SK-N-MC (cell line): ENCODE measurements at places on chromosomes 1 and 21.

GRCh38 chr1:204530932-204531331 is 14.7 kb downstream of the MDM4 start:
- DNase-seq = no peak

GRCh38 chr1:224631462-224632115 is 15.5 kb downstream of the CNIH3 start:
- no peak for DNase-seq

DNA sequence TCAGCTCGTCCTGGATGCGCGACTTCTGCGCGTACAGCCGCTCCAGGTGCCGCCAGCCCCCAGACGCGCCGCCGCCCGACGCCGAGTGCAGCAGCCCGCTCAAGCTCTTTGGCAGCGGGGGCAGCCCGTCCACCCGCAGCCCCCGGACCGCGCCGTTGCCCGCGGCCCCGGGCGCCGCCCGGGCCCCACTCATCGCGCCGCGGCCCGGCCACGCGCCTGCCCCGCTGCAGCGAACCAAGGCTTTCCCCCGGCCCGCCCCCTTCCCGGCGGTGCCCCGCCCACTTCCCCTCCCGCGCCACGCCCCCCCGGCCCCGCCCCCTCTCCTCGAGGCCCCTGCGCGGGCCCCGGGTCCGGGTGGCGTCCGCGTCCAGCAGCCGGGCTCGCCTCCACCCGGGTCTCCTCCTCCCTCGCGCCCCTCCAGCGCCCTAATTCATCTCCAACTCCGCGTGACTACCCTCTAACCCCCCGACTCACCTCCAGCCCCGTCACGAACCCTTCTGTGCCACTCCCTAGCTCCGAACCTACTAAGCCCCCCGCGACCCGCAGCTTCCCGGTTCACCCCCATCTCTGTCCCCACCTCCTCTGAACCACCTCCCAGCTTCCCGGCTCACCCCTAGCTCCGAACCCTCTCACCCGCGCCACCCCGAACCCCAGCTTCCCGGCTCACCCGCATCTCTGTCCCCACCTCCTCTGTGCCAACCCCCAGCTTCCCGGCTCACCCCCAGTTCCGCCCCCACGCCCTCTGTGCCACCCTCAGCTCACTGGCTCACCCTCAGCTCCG is at the start of gene FAM89A:
FAM89A (minus strand) TSS at position 236 of the 781 bp plus-strand sequence; CDS start at position 193, 43 bp downstream.
- no peak for DNase-seq

DNA sequence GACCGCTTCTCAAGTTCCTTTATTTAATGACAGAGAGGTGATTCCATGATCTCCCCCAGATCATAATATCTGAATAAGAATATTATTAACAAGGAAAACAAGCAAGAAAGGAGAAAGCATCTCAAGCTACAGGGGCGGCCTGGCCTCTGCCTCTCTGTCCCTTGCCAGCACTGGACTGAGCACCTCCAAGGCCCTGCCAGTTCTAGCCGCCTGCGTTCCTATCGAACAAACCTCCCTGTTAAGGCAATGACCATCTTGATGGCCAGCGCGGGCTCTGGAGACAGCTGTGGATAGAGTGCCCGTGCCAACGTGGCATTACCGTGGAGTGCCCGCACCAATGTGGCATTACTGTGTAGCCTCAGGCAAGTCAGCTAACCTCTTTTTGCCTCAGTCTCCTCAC is 84.8 kb downstream of the NPHP4 start:
- no peak for DNase-seq

DNA sequence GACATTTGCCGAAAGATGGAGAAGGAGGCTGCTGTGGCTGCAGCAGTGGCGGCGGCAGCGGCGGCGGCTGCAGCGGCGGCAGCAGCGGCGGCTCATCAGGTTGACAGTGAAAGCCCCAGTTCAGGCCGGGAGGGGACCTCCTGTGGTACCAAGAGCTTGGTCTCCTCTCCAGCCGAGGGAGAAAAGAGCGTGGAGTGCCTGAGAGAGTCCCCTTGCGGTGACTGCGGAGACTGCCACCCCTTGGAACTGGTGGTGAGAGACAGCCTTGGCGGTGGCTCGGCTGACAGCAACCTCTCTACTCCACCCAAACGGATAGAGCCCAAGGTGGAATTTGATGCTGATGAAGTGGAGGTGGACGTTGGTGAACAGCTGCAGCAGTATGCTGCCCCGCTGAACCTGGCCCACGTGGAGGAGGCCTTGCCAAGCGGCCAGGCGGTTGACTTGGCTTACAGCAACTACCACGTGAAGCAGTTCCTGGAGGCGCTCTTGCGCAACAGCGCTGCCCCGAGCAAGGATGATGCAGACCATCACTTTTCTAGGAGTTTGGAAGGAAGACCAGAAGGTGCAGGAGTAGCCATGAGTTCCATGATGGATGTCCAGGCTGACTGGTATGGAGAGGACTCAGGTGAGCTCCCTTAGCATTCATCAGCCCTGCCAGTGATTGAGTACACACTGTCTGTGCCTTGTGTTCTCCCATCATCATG is 6.3 kb downstream of the ZBTB8B start:
- DNase-seq = no peak

GRCh38 chr1:39380036-39380435 is 111.4 kb upstream of the BMP8A start:
- DNase-seq = no peak

GRCh38 chr1:231393668-231394067 is 28.4 kb downstream of the EGLN1 start:
- no peak for DNase-seq

GRCh38 chr1:152347116-152347728 is 12.6 kb downstream of the FLG2 start:
- peak; percentile 24 for DNase-seq

- no peak for DNase-seq
Observed at GRCh38 chr1:153735090-153735420, 7.2 kb downstream of the INTS3 start.

DNA sequence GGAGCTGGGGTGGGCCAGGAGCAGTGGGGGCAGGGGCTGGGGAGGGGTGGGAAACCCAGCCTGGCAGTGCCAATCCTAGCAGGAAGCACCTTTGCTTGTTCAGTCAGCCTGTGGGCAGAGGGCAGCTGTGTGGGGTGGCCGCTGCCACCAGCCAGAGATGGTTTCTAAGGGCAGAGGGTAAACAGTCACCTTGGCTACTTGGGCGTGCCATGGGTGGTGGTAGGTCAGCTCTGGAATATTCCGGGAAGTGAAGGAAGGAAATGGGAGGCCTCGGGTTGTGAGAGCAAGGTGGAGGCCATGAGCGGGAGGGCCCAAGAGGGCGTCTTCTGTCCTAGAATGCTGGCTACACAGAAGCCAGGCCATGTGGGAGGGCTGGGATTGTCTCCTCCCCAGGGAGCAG is 20.7 kb upstream of the WNT4 start:
- no peak for DNase-seq

GRCh38 chr1:229162825-229163515 is 107.9 kb upstream of the RAB4A start:
- DNase-seq = no peak

DNA sequence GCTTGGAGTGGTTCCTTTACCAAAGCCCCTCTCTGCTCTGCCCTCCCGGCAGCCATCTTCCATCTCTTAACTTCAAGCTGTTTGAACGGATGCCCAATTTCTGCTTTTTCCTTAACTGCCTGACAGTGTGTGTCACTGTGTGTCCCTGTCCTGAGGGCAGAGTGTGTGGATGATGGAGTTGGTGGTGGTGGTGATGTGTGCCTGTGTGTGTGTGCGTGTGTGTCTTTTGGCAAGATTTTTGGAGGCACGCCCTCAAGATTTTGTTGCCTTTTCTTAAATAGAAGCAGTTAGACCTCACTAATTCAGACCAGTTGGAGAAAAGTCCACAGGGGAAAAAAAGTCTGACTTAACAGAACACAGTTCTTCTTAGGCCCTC is 30.3 kb downstream of the SERTAD4 start:
- DNase-seq = no peak

DNA sequence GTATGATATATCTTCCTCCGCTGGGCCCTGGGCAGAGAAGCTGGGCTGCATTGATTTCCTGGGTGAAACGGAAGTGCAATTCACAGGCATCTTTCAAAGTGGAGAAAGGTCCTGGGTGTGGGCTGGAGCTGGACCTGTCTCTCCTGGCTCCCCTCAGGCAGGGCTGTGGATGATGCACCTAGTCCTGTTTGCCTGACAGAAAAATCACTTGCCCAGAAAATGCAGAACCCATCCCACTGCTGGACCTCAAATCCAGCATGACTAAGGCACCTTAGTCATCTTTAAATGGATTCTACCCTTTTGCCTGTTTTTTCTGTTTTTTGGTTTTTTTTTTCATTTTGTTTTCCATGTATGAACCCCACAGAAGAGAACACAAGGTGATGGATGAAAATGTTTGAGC is 49.7 kb downstream of the MYSM1 start:
- DNase-seq = no peak

- no peak for DNase-seq
Observed at GRCh38 chr1:69569175-69569541, 1.4 kb downstream of the LRRC7 start.

DNA sequence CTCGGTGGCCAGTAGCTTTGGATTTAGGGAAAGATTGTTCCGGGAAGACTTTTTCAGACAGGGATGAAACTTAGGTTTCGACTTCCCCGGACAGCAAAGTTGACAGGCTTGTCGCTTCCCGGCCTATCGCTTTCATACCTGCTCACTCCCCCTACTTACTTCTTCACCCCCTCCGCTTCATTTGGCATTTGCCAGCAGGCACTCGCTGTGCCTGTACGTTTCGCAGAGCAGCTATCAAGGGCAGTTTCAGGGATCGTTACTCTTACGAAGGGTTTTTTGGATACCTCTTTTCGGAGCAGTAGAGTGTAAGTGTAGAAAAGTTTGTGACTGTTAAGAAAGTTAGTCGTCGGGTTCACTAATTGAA is 393 bp downstream of the BLZF1 start:
- no peak for DNase-seq

- DNase-seq = no peak
Observed at GRCh38 chr1:236762410-236762809, 32.7 kb upstream of the MTR start.

GRCh38 chr1:31976401-31976800 is 37.3 kb upstream of the KHDRBS1 start:
- no peak for DNase-seq

DNA sequence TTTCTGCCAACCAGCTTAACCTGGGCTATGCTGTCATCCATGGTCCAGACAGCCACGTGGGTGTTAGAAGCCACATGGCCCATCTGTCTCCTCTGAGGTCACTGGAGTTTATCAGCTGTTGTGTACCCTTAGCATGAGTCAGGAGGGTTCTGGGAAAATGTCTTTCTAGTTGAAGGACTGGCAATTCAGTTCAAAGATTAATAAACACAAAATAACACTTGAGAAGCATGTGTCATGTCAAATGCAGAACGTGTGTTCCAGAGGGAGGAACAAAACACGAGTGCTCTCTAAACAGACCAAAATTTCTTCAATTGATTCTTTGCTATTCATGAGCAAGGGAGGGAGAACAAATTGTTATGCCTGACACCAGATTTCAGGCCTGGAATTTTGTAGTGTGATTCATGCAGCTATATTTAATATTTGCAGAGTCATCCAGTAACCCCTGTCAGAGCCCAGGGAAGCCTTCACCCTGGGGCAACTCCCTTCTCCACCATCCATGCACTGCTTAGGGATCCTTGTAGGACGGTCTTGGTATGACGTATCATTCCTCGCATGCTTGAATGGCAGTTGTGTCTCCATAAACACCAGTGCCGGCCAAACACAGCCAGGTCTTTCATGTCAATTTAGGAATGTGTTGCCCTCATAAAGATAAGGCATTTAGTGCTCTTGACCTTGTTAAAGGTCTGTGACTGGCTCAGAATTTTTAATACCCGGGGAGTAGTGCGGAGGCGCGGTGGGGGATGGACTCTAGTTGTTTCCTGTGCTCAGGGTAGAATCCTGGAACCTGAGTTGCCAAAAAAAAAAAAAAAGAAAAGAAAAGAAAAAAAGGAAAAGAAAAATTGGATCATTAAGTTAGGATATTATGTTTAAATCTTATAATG is 27.7 kb upstream of the DYRK1A start:
- peak; percentile 35 for DNase-seq

DNA sequence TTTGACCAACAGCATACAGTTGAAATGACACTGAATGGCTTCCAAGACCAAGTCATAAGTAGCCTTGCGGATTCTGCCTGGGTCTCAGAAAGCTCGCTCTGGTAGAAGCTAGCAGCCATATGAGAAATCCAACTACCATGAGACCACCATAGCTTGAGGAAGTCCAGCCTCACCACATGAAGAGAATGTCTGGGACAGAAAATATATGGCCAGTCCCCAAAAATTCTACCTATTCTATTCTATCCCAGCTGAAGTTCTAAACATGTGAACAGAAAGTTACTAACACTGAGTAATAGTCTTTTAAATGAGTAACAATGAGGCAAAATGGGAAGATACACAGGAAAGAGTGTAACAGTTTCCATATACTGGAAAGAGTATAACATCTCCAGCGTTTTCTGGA is 9.0 kb downstream of the FMO5 start:
- DNase-seq = no peak

- DNase-seq = no peak
Observed at GRCh38 chr1:31674626-31675025, 29.2 kb downstream of the COL16A1 start.

DNA sequence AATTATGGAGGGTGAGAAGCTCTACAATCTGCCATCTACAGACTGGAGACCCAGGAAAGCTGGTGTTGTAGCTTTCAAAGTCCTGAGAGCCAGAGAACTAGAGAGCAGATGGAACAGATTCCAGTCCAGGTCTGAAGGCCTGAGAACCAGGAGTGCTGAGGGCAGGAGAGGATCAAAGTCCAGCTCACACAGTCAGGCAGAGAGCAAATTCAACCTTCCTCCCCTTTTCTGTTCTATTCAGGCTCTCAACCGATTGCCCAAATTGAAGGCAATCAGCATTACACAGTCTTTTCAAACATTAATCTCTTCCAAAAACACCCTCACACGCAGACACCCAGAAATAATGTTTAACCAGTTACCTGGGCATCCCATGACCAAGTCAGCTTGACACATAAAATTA is 2.5 kb upstream of the TMPRSS2 start:
- no peak for DNase-seq

DNA sequence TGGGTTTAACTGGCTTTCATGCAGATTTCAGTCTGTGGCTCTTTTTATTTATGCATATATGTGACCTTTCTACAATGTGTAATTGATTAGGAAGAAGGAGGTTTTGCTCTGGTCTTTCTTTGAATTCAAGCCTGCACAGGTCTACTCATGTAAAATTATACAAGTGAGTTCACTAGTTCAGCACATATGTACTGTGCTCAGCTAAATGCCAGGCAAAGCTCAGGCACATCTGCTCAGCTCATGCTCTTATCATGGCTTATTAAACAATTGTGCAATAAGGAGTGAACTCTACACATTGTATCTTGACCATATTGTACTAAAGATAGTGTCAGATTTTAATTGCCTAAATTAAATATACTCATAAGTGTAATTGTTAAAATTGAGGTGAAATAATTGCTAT is 378.4 kb downstream of the ADGRL2 start:
- DNase-seq = no peak
